ENCODE measurements at places on chromosomes 12 and 14.

DNA sequence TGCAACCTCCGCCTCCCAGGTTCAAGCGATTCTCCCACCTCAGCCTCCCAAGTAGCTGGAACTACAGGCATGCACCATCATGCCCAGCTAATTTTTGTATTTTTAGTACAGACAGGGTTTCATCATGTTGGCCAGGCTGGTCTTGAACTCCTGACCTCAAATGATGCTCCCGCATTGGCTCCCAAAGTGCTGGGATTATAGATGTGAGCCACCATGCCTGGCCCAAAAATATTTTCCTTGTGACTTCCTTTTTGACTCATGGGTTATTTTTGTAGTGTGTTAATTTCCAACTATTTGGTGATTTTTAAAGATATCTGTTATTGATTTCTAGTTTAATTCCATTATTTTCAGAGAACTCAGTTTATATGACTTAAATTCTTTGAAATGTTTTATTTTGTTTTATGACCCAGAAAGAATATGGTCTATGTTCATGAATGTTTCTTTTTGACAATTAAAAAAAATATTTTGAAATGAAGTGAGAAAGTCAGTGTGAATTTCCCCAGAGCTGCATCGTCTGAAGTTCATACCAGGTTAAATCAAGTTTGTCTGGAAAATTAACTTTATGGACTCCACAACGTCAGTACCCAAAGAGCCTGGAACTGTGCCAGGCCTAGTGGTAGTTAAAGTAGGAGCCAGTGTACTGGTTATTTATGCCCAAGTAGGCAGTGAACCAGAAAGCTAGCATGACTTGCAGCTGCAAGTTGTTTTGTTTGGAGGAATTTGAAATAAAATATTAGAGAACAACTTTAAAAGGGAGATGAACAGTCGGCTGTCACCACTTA is 2.8 kb upstream of the CDKL1 start:
- DNase-seq = no peak

- no peak for DNase-seq
Measured at GRCh38 chr12:89873745-89874144, 165.1 kb upstream of the ATP2B1 start.

DNA sequence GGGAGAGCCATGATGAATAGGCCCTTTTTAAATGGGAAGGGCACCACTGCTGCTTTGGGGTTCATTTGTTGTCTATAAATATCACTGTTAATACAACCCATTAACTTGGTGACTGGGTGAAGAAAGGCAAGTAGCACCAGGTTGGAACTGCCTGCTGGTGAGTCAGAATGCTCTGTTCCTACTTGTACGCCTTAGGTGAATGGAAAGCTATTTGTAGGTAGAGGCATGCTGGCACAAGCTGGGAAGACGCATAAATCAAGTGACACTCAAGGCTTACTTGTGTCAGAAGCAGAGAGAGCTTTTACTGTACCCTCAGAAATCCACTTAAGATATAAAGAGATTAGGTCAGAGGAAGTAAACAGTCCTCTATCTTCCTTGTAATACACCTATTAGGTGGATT is 142.5 kb downstream of the TMX1 start:
- DNase-seq = no peak

DNA sequence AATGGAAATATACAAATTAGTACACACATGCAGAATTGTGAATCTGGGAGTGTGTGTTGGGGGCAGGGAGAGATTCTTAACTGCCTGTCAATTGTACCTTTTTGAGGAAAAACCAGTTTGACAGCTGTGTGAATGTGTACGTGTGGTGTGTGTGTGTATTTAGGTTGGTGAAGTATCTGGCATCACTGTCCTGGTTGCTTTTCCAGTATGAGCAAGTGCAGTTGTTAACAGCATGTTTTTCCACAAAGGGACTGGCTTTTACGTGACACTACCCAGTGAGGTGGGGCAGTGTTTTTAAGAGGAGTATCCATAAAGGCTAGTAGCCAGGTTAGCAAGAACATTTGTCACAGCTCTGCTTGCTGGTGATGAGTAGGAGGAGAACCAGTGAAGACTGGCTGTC is 56.1 kb downstream of the DAAM1 start:
- no peak for DNase-seq

- no peak for DNase-seq
Measured at GRCh38 chr12:110024051-110024450, 24.3 kb downstream of the C12orf76 start.

- DNase-seq = no peak
Measured at GRCh38 chr14:68784978-68785533, 7.8 kb downstream of the ZFP36L1 start.

DNA sequence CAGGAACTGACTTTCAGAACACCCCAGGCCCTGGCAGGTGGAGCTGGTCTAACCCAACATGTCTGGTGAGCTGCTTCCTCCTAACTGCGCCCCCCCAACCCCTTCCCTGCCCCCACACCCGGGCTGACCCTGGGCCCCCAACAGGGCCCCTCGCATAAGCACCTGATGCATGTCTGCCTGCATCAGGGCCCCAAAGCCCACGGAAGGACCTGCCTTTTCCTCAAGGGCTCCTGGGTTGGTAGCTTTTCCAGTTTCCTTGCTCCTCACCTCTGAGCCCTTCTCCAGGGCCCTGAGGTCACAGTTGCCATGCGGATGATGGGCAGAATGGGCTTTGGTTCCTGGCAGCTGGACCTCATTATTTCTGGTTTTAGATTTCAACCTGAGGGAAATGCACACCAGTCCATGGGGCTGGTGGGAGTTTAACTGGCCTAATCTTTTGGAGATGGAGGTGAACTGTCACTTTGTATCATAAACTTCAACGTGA is 18.5 kb downstream of the TESC start:
- peak; percentile 27 for DNase-seq

DNA sequence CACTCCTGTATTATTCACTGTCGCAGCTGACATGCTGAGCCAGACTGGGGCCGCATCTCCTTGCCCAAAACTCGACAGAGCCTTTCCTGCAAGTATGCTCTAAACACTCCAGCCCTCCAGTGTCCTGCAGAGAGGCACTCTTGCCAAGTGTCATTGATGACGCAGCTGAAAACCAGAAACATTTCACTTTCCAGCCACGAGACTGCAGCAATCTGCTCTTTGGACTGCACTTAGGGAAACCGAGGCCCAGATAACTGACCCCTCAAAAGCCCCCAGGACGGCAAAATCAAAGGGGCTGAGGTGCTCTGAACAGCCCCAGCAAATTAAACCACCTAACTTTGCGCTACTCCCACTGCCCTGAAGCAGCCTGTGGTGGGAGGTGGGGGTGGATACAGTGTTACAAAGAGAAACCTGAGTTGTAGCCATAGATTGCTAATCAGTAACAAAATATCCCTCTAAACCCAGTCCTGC is 2.6 kb downstream of the CCDC85C start:
- DNase-seq = no peak

GRCh38 chr12:79020106-79020505 is 155.5 kb downstream of the SYT1 start:
- DNase-seq = no peak

GRCh38 chr12:116096874-116097273 is 180.6 kb downstream of the MED13L start:
- no peak for DNase-seq

DNA sequence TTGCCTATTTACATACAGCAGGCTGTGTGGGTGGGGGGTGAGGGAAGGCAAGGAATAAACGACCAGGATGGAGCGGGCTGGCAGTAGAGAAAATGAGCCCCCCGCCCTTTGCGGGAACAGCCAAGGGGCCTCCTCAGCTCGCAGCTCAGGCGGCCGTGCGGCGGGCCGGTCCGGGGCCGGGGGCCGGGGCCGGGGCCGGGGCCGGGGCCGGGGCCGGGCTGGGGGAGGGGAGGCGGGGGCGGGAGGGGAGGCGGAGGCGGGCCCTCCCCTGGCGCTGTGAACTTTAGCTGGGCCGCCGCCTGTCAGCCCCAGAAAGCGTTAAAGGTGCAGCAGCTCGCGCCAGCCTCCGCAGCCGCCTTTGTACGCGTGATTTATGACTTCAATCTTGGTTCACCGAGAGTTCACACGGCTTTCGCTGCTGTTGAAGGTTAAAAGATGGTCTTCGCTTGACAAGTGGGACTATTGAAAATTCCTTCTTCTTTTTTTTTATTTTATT is 28.8 kb downstream of the HOXC4 start:
- DNase-seq = peak; percentile 83

GRCh38 chr14:85024931-85025330 is 505.0 kb upstream of the FLRT2 start:
- no peak for DNase-seq

DNA sequence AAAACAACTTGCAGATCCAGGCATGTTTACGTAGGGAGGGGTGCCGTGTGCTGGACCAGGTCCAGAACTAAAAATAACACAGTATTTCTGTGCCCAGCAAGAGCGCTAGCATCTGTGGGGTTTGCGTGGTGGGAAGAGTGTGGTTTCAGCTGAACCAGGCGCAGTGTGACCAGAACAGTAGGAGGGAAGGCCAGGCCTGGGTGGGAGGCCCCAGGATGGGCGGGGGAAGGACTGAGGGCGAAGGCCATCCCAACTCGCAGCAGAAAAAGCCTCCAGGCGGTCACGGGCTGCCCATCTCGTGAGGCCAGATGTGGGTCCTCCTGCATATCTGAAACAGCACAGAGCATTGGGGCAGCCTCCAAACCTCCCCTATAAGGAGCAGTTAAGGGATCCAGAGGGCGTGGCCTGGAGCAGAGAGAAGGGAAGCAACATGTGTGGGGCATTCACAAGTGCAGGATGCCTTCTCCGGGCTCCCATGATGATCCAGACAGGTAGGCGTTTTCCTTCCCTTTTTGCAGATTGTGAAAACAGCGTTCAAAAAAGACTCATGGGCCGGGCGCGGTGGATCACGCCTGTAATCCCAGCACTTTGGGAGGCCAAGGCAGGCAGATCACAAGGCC is 17.8 kb upstream of the CD9 start:
- DNase-seq = peak; percentile 85

- peak; percentile 46 for DNase-seq
Measured at GRCh38 chr14:95649230-95649629, 37.0 kb upstream of the TCL1B start.

- DNase-seq = peak; percentile 69
Measured at GRCh38 chr14:47674148-47674542, 1.3 kb downstream of the MDGA2 start.

DNA sequence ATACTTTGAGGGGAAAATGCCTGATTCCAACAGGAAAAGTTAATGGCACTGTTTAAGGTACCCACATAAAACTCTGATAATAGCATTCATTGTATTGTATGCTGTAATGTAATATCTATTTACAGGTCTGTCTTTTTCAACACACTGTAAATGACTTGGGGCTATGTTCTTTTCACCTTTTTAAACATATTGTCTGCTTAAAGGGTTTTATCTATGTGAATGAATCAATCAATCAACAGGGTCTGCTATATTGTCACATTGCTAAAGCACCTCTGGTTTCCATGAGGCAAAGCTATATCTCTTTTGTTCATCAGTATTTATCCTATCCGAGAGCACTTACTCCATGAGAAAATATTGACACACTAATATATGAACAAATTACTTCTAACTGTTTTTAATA is 288.0 kb downstream of the SLC6A15 start:
- DNase-seq = no peak

- DNase-seq = no peak
Measured at GRCh38 chr12:58847901-58848600, 72.3 kb downstream of the LRIG3 start.

DNA sequence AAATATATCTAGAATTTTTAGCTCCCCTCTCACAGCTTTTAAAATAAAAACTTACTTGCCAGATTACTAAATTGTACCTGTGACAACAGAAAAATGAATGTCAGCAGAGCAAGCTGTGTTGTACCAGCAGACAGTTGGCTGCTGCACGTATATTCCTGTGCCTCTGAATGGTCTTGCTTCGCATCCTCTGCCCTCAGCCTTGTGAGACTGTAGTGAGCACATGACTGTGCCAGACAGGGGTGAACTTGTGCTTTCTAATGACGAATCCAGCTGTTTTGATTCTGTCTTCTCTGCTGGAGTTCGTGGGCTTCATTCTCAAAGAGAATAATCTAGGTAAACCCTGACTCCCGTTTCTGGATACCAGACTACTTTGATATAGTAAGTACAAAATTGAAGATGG is 58.3 kb upstream of the FRMD6 start:
- no peak for DNase-seq

- DNase-seq = no peak
Measured at GRCh38 chr12:60191676-60192359, 596.0 kb downstream of the SLC16A7 start.

DNA sequence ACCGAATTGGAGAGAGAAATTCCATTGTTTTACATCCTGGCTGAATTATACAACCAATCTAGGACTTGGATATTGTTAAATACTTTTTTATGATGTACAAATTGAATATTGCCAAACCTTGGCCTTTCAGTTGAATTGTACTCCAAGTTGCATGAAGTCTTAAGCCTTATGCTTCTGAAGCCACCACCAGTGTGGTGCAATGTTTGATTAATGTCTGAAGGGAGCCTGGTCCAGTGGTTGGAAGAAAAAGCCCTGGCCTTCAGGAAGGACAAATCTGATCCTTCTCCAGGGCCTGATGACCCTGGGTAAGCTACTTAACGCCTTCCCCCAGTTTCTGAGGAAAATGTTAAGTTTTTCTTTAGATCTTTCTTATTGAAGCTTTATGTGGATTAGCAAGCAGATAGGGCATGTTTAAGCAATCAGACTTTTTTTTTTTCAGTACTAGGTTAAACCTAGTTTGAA is 72.0 kb downstream of the PAPOLA start:
- DNase-seq = no peak

DNA sequence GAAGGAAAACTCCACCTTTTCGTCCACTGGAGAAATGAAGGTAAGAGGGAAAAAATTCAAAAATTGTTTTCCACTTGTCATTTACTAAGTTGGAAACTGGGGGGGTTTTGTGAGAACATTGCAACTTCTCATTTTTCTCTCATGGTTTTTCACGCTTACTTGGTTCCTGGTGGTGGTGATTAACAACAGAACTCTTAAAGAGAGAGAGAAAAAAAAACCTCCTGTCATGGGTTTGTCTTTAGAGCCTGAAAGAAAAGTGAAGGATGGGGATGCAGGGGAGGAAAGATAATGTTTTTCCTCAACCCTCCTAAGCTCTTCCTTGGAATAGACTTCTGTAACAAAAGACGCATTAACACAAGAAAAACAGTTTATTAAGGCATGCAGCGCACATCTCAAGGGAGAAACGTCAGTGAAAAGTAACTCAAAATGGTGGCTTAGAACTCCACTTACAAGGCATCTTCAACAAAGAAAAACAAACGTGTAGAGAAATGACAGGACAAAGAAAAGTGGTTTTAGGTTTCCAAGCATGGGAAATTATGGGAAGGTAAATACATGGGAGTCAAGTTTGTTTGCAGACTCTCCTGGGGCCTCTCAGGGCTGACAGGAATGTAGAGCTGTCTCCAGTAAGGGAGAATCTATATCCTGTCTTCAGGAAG is 81.9 kb upstream of the ATF7IP start:
- no peak for DNase-seq

DNA sequence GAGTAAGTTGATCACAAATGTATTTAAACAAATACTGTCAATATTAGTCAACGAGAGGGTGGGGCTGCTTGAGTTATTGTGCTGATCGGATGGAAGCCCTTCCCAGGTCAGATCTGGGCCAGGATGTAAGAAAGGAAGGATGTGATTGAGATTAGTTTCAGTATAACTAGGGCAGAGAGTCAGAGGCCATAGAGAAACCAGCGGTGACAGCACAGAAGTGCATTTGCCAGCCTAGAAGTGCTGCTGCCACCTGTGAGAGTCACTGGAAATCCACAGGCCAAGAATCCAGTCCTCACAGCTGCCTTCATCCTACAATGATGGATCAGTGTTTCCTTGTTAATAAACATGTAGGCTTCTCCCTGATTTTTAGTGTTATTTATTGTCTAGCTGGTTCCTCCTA is 9.8 kb upstream of the FERMT2 start:
- DNase-seq = no peak

GRCh38 chr12:107411792-107412535 is 273.6 kb upstream of the PWP1 start:
- DNase-seq = no peak
